ENCODE measurements at places on chromosomes 7 and 10. TPM values are rescaled to one million over a fixed set of nuclear protein-coding genes. Genes with fewer than 3 reads are reported as not detected.

Gene PTPN12
- total RNA-seq: 69.1 TPM

Gene SPDYE2B
- not detected for total RNA-seq

Gene NPC1L1
- 11.0 TPM for total RNA-seq

Gene PNLIP
- not detected for total RNA-seq

Gene NCF1
- total RNA-seq: not detected

Gene NRP1
- 20.4 TPM for total RNA-seq

Gene LRIT1
- total RNA-seq: not detected

Gene MKI67
- total RNA-seq: 40.5 TPM

Gene ZNHIT1
- total RNA-seq: 61.1 TPM

Gene CNNM1
- total RNA-seq: 2.0 TPM

Gene KCP
- total RNA-seq: 4.2 TPM

Gene PDZD7
- 1.4 TPM for total RNA-seq

Gene FXYD4
- 3.1 TPM for total RNA-seq

Gene GAD2
- 15.3 TPM for total RNA-seq

Gene VSTM4
- 2.6 TPM for total RNA-seq

Gene CTNNA3
- 2.9 TPM for total RNA-seq

Gene ABLIM1
- 77.7 TPM for total RNA-seq

Gene SEMA3D
- 87.6 TPM for total RNA-seq

Gene IDI2
- total RNA-seq: not detected

Gene PITRM1
- total RNA-seq: 62.3 TPM

Gene NPSR1
- not detected for total RNA-seq

Gene PON2
- 45.4 TPM for total RNA-seq

Gene SUN3
- total RNA-seq: not detected

Gene UCMA
- not detected for total RNA-seq

Gene FBXW4
- total RNA-seq: 39.0 TPM

Gene HTR5A
- not detected for total RNA-seq

Gene HOGA1
- 0.57 TPM for total RNA-seq
